ENCODE measurements at places on chromosomes 1 and 21.

- DNase-seq = peak; percentile 8
These were observed 3.8 kb upstream of the RGSL1 start for GRCh38 chr1:182446033-182446669.

GRCh38 chr1:228471762-228472398 lies 15.3 kb upstream of the RNF187 start:
- no peak for DNase-seq

DNA sequence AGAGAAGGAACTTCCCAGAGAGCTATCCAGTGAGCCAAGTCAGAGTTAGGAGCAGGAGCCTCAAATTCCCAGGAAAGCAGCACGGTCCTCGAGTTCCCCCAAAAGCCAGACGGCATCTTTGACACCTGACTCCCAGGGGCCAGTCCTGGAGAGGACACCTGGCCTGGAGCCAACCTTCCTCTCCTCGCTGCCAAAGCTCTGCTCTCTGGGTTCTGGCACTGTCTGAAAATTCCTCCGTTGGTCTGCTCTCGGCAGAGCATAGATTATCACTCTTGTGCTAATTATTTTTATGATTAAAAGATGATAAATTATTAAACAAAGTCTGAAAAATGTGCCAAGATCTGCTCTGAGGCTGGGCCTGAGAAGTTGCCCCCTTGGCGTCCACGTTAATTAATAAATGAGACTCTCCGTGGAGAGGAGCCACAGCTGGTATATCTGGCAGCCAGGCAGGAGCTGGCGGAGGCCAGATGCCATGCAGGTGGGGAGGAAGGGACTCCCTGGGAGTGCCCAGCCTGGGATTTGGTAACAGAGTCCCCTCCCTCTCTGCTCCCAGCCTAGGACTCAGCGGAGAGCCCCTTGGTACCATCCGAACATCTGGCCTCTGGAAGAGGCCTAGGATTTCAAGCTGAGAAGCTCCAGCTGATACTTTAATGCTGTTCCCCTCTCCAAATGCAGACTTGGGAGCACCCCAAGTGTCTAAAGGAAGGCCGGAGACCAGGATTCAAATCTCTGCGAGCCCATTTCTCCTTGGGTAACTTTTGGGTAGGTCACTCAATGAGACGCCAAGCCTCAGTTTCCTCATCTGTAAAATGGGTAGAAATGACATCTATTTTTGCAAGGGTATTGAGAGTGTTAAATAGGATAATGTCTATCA lies 163.7 kb upstream of the POU3F1 start:
- no peak for DNase-seq

DNA sequence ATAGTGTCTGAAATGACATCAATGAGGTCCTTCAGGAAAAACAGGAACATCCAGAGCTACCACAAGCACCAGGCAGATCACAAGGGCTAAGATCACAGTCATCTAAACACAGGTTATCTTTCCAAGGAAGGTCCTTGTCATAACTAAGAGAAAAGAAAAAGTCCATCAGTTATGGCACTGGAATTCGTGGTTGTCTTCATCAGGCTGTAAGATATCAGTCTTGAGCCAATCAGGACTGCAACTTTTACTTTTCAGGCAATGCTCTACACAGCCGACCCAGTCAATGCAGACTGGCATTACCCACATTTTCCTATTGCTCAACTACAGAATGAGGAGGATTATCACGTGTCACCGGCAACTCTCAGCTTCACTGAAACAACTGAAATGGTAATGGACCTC lies 26.4 kb downstream of the SORT1 start:
- no peak for DNase-seq

- no peak for DNase-seq
These were observed 7.9 kb upstream of the KAZN start for GRCh38 chr1:14590411-14591180.

DNA sequence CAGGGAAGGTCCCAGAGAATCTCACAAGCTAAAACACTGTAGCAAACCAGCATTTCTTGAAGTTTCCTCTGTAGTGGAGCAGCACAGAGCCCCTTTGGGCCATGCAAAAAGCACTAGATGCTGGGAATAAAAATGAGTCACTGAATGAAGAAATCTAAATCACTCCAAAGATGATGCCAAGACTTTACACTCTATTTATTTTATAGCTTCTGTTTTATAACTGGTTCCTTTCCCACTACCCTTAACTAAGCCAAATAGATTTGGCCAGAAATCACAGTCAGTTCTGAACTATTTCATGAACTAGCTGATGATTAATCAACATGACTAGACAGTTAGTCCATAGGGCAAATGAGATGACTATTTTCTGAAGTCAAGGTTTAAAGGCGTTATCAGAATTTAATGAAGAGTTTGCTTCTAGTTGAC lies 89.5 kb downstream of the SCMH1 start:
- no peak for DNase-seq

GRCh38 chr1:25198663-25199252 lies 33.5 kb downstream of the SYF2 start:
- DNase-seq = no peak

- no peak for DNase-seq
These were observed 70.9 kb downstream of the PCP4 start for GRCh38 chr21:39938086-39938625.

Data from stimulated activated CD8-positive, alpha-beta memory T cell treated with anti-CD3 and anti-CD28 coated beads, Interleukin-7, amount 100 ng/mL, for 4 hours (primary cell).